NCI-H187 (cell line): ENCODE measurements at places on chromosomes 4 and X.
A peak's percentile ranks its signal among the peaks of the same experiment; 100 is the strongest.

- no peak for DNase-seq
Measured at GRCh38 chr4:56374956-56375355, 12.3 kb downstream of the AASDH start.

GRCh38 chrX:150902434-150903109 lies 4.1 kb upstream of the CD99L2 start:
- no peak for DNase-seq

DNA sequence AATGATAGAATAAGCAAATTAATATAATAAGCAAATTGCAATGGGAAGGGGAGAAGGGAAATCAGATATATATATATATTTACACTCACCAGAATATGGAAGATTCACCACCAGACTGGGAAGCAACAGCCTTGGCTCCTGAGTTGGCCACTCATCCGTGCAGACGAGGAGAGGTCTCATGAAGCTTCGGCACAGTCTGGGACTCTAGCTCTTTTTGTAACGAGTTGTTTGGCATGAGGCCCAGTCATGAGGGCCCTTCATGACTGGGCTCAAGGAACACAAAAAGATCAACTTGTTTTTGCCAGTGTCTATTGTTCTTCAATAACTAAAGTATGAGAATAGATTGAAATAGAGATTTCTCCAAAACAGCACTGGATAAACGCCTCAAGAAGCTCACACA lies 176.4 kb downstream of the ADGRA3 start:
- peak; percentile 67 for DNase-seq

- no peak for DNase-seq
Measured at GRCh38 chrX:129980001-129980401, 2.4 kb upstream of the BCORL1 start.

DNA sequence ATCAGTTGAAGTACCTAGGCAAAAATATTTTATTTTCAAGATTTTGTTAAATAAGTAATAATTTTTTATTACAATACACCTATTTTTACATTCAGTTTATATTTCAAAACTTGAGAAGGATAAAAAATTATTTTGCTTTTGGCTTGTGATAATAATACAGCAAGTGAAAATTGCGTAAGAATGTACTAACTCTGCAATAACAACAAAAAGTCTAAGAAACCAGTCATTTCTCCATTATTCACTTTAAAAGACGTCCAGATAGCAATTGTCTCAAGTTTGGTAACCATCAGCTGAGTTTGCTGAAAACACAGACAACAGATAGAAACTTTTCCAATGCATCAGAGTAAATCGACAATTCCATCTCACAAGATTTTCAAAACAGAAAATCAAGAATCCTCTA lies 12.1 kb downstream of the CXCL8 start:
- DNase-seq, result no peak

GRCh38 chrX:150372280-150372679 lies 9.2 kb downstream of the MAMLD1 start:
- DNase-seq, result no peak

DNA sequence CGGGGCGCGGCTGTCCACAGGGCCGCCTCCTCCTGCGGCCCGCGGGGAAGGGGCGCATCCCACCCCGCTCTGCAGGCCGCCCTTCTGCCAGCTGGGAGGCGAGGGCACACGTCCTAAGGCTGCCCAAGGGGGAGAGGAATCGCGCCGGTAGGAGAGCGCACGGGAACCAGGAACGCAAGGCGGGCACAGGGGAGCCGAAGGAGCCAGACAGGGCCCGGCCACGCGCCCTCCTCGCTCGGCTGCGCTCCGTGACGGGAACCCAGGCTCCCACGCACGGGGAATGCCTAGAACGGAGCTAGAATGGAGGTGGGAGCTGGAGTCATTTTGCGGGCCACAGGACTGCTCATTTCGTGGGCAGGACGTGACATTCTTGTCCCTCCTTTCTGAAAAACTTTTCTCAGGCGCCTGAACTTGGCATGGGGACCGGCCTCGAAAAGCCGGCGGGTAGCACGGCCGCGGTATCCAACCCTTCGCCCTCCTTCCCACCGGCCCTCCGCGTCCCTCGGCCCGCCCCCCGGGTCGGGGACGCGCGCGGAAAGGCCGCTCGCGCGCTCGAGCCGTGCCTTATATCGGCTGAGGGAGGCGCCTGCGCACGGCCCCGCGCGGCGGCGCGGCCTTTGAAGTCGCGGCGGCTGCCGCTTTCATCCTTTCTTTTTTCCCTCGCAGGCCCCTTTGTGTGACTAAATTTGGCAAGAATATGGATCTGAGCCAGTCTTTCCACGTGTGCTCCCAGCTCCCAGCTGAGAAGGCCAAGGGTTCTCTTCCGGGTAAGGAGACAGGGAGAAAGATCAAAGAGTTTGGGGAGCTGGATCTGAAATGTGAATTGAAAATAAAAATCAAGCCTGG lies 4.2 kb upstream of the LEF1 start:
- no peak for DNase-seq

GRCh38 chr4:2254665-2255500 lies 7.0 kb downstream of the MXD4 start:
- DNase-seq, result no peak

- DNase-seq, result no peak
Measured at GRCh38 chrX:134622056-134622812, 36.0 kb downstream of the PLAC1 start.

GRCh38 chr4:77199276-77199675 lies 42.3 kb downstream of the CCNG2 start:
- no peak for DNase-seq

GRCh38 chr4:20813700-20814099 lies 113.4 kb downstream of the PACRGL start:
- DNase-seq, result no peak

- no peak for DNase-seq
Measured at GRCh38 chrX:48700951-48701653, 4.6 kb downstream of the SUV39H1 start.

DNA sequence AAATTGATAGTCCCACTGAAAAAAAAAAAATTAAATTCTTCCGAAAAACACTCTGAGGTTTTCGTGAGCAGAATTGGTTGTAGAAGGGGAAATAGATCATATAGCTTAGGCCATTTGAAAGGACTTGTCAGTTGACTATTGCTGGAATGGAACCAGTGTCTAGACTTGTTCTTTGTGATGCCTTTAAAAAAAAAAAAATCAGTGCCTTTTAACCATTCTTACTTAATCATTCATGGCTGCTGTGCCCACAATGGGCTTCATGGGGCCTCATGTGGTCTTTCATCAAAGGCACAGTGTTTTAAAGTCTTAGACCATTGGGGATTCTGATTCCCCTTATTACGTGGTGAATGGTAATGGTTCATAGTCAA lies 139.3 kb downstream of the AFF1 start:
- no peak for DNase-seq

- DNase-seq, result no peak
Measured at GRCh38 chr4:38131371-38132091, 171.3 kb downstream of the PTTG2 start.

- DNase-seq, result no peak
Measured at GRCh38 chrX:17053502-17053901, 107.0 kb downstream of the REPS2 start.

DNA sequence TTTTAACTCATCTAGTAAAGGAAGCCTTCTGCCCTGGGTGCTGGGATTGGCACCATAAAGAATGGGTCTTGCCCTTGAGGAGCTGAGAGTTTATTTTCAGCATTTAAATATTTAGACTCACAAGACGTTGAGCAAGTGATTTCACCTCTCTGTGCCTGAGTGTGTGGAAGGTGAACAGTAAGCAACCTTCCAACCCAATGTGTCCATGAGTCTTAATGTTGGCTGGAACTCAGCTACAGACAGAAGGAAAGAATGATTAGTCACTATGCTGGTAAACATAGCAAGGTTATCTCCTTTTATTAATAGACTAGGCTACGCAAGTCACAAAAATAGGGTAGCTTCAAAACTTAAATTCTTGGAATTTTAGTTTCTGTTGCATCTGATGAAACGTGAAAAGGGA lies 277.4 kb upstream of the GATB start:
- DNase-seq, result no peak

DNA sequence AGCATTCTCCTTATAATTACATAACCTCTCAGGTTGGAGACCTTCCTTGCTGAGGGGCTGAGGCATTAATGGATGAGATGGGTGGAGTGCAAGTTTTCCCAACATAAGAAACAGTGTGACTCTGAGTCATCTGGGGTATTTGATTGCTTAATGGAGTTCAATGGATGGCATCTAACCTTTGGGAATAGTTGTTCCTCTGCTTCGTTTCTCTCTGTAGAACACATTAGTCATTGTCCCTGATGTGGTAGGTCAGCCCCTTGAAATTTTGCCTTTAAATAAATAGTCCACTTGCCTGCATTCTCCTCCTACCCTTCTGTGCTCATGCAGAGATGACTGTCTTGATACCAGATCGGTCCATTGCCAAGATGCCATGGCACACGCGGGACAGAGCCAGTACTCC lies 38.6 kb downstream of the SLITRK2 start:
- no peak for DNase-seq

DNA sequence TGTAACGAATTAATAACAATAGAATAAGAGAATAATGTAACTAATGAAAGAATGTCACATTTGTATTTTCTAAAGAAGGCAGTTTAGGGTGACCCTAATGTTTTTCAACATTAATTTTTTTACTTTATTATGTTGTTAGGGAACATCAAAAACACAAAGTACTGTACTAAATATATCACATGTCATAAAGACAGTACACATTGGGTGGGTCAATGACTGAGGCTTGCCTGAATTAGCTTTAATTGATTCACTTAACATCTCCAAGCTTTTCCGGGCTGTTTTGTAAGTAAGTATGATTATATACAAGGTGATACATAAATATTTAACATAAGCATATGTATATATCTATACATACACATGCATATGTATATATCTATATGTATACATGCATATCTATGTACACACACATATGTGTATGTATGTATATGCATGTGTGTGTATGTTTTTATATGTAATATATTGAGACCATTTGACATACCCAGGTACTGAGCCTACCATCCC lies 43.4 kb upstream of the KLF3 start:
- no peak for DNase-seq

GRCh38 chr4:111198446-111198845 lies 575.6 kb upstream of the PITX2 start:
- no peak for DNase-seq

DNA sequence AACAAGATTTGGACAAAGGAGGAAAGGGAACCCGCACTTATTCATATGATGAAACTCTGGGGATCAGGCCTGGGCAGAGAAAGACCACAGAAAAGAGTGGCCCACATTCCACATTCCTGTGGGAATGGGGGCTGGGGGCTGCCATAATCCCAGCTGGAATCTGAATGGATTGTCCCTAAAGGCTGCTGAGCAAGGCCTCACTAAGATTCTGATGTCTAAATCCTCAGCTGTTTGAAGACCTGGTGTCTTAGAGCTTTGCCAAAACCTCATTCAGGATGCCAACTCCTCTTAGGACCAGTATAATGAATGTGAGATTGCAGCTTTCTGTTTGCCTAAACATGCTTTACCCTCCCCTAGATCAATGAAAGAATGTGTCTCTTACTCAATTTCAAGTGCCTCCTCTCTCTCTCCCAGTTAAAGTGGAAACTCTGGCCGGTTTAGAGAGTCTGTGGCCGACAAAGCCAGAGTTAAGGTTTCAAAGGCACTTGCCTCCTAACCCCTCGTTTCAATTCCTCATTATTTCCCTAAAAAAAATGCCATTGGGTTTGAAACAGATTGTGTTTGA lies 33.3 kb upstream of the GPC4 start:
- no peak for DNase-seq

DNA sequence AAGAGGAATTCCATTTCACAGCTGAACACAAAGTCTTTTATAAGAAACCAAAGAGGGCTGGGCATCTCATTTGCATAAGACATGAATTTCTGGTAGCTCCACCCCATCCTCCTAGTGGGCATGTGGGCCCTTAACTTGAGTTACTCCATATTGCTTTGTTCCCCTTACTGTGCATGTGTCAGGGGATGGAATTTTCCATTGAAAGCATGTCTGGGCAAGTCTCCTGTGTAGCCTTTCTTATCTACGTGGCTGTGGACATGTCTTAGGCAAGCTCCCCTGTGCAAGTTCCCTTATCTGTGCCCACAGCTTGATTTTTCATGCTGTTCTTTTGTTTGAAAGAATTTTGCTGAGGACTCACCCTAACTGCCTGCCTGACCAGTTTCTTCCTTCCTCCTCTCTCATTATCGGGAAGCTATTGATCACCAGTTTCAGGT lies 123.5 kb upstream of the JADE1 start:
- no peak for DNase-seq

- DNase-seq, result no peak
Measured at GRCh38 chr4:80615099-80615498, 279.6 kb downstream of the CFAP299 start.

DNA sequence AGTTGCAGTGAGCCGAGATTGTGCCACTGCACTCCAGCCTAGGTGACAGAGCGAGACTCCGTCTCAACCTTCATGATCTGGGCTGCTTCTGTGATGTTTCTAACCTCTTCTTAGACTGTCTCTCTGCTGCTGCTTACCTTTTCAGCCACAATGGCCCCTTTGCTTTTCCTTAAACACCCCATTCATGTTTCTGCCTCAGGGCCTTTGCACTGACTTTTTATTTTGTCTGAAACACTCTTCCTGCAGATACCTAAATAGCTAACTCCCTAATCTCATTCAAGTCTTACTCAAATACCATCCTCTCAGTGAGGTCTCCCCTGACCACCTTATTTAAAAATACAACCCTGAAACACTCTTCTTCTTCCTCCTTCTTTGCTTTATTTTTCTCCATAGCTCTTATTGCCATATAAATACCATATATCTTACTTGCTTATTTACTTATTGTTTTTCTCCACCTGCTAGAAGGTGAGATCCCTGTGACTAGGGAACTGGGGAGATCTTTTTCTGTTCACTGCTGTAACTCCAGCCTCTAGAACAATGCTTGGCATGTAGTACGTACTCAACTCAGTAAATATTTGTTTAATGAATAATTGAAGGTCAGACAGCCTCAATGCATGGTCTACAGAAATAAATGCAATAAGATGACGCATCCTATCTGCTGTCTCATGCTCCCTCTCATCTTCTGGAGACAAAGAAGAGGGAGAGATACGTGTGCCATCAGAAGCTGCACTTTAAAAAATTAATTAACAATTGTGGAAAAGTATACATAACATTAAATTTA lies 43.8 kb upstream of the SETD7 start:
- DNase-seq, result no peak

- DNase-seq, result no peak
Measured at GRCh38 chr4:96342196-96342595, 502.3 kb downstream of the PDHA2 start.

- DNase-seq, result no peak
Measured at GRCh38 chr4:96016634-96017299, 176.9 kb downstream of the PDHA2 start.

DNA sequence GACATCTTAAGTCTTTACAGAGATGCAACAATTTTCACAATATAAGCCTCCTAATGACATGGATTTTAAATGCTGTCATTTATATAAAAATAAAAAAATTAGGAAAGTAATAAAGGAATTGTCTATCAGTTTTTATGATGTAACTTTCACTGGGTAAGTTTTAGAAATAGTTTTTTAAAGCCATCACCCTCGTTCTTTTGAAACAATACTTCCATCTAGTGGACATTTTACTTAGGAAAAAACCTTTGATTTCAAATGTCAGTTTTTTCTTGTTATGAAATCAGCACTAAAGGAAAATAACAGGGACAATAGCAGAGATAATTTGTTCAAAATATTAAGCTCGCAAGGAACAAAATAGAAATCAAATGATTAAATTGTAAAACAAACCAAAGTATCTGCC lies 24.3 kb upstream of the NDNF start:
- no peak for DNase-seq

GRCh38 chr4:108881986-108882385 lies 119.1 kb upstream of the ETNPPL start:
- DNase-seq, result no peak
